Sciatic nerve (tissue), 2 donors: ENCODE measurements at places on chromosomes 1 and 21.

DNA sequence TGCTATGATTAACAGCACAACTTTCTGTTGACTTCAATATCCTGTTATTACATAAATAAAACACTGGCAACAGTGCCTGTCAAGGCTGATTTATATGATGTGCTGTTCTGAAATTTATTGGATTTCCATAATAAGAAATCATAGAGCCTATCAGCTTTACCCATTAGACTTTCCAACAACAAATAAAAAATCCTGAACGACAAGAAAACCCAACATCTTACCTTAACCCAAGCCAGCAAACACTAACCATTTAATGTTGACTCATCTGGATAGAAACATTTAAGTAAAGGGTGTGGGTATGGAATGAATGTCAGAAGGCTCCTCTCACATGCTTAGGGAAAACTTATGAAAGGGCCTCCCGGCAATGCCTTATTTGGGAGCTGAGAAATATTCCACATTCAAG is 165.1 kb downstream of the SLC45A1 start:
- DNase-seq = no peak

DNA sequence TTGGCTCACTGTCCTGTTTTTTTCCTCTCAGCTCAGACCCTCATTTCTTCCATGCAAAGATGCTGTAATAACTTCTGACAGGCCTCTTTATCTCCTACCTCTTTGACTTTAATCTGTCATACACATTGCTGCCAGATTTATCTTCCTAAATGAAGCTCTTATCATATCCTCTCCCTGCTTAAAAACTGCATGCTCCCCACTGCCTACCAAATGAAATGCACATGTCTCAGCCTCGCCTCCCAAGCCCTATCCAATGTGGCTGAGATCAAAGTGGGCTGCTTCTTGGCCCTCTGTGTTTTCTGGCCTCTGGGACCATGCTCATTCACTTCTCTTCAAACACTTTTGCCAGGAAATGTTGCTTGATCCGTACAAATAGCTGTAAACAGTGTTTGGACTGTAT is 38.3 kb downstream of the IRF2BP2 start:
- no peak for DNase-seq

DNA sequence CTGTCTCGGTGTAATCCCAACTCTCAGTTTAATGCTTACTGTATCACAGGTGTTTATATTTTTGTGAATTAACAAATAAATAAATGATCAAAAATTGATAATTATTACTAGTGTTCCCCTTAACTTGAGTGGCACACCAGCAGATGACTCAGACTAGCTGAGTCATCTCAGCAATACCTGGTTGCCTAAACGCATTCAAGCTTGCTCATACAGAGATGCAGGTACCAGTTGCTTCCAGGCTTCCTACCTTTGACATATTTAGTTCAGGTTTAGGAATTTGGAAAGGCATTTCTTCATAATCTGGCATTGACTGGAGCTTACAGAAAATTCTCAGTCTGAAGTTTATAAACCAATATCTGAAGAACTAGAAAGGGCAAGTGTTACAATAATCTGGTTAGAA is 78.9 kb upstream of the LMO4 start:
- DNase-seq = no peak

DNA sequence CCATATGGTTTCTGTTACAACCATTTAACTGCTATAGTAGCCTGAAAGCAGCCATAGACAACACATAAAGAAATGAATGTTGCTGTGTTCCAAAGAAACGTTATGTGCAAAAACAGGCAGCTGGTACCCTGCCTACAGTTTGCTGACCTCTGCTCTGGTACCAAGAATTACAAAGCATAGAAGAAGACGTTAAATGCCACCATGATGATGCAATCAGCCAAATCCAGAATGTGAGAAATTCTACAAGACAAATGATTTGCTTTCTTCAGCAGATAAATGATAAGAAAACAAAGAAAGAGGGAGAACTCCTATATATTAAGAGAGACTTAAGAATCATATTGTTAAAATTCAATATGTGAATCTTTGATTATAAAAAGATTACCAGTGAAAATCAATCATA is 97.8 kb upstream of the PDE4B start:
- no peak for DNase-seq

GRCh38 chr1:156486421-156487344 is 13.9 kb downstream of the MEF2D start:
- no peak for DNase-seq

GRCh38 chr1:111251570-111251969 is 24.1 kb downstream of the CHI3L2 start:
- DNase-seq = no peak
